ENCODE measurements at places on chromosomes 13 and 19. TPM values are rescaled to one million over a fixed set of nuclear protein-coding genes. Genes with fewer than 3 reads are reported as not detected.

Gene ZNF723
- not detected for total RNA-seq

Gene NALCN
- 1.8 TPM for total RNA-seq

Gene SMAD9
- 4.7 TPM for total RNA-seq

Gene IFNL2
- not detected for total RNA-seq

Gene MAB21L1
- total RNA-seq, result not detected

DNA sequence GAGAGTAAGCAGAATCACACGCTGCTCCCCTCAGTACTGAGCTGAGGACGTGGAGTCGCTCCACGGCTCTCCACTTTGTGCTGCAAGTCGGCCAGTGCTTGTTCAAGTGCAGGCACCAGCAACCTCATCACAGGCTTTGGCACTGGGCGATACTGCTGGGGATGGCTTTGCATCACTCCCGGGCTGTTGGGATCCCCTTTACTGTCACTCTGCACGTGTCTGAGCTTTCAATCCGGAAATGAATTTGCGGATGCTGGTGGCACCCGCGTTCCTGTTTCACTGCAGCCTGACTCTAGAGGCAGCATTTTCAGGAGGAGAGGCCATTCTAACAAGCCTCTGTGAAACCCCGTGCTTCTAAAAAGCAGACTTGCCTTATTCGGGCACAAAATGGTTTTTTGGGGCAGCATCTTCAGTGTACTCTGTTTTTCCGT is 19.1 kb downstream of the SMARCA4 start:
- DNase-seq, result no peak

DNA sequence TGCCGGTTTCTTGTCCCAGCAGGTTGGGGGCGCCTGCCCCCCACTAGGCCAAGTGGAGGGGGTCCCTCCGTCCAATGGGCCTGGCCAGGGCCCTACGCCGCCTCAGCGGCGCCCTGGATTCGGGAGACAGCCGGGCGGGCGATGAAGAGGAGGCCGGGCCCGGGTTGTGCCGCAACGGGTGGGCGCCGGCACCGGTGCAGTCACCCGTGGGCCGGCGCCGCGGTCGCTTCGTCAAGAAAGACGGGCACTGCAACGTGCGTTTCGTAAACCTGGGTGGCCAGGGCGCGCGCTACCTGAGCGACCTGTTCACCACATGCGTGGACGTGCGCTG is 6.2 kb downstream of the KCNJ14 start:
- DNase-seq, result no peak

DNA sequence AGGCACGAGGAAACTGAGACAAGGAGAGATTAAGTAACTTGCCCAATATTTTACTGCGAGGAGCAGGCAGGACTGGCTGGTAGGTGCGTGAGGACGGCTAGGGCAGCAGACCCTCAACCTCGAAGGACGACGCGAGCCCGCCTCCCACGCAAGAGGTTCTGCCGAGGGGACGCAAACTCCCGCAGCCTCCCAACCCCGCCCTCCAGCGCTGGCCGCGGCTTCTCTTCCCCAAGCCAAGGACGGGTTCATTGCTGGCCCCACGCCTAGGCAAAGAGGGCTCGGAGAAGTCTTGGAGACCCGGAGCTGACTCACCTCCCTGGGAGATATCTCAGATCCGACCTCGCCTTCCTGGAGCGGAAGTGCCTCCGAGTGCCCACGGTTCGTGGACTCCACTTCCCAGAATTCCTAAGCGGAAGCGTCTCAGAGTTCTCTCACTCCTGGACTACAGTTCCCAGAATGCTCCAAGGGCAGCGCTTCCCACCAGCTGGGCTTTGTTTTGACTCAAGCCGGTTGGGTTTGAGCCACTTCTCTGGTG is at the start of gene ZNF235:
Gene ZNF235, minus strand, starts transcription at position 367 of the 535 bp plus-strand sequence. CDS start 1,621 bp downstream, outside the sequence.
- DNase-seq, result peak; percentile 98

- DNase-seq, result no peak
Observed at GRCh38 chr19:13484166-13484565, 22.1 kb downstream of the CACNA1A start.

DNA sequence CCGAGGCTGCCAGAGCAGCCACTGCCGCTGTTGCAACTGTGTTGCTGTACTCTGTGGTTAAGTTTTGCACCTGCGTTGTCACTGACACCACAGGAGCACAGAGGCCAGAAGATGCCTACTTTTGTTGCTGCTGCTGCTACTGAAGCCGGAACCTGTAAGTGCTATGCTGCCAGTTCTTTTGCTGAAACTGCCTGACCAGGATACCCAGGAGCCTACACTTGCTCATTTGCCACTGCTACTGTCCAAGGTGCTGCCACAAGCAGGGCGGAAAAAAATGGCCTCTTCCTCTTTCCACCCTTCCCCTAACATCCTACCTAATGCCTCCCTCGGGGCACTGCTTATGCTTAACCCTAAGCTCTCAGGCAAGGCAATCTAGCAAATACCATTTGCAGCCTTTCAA is 29.0 kb upstream of the NBEA start:
- peak; percentile 52 for DNase-seq

GRCh38 chr19:48676887-48677286 is 4.1 kb upstream of the NTN5 start:
- peak; percentile 67 for DNase-seq

DNA sequence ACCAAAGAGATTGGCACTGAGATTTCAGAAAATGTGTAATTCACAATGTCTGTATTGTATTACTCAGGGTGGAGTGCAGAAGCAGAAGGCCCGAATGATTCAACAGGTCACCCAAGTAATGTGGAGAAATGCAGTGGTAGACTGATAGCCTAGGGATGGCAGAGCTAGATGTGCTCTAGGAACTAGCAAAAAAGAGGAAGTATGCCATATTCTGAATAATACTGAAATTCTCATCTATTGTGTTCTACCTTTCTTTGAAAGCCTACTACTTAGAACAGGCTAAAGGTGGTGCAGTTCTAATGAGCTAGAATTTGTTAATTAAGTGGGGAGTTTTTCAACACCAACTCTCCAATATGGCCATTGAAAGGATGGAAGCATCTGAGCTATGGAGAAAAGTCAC is 1449.8 kb upstream of the MIR17HG start:
- no peak for DNase-seq

DNA sequence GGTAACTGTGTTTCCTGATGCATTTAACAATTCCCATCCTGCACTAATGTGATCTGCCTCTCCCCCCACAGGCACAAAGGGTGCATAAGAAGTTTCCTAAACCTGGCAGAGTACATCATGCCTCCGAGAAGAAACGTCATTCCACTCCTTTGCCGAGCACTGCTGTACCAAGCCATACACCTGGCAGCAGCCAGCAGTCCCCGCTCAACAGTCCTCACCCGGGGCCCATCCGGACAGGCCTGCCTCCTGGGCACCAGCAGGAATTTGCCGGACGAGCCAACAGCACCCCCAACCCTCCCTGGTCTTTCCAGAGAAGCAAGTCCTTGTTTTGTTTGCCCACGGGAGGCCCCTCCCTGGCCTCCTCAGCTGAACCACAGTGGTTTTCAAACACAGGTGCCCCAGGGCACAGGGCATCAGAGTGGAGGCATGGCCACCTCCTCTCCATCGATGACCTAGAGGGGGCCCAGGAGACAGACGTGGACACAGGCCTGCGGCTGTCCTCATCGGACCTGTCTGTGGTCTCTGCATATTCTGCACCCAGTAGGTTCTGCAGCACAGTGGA is 58.3 kb downstream of the FAM124A start:
- no peak for DNase-seq

DNA sequence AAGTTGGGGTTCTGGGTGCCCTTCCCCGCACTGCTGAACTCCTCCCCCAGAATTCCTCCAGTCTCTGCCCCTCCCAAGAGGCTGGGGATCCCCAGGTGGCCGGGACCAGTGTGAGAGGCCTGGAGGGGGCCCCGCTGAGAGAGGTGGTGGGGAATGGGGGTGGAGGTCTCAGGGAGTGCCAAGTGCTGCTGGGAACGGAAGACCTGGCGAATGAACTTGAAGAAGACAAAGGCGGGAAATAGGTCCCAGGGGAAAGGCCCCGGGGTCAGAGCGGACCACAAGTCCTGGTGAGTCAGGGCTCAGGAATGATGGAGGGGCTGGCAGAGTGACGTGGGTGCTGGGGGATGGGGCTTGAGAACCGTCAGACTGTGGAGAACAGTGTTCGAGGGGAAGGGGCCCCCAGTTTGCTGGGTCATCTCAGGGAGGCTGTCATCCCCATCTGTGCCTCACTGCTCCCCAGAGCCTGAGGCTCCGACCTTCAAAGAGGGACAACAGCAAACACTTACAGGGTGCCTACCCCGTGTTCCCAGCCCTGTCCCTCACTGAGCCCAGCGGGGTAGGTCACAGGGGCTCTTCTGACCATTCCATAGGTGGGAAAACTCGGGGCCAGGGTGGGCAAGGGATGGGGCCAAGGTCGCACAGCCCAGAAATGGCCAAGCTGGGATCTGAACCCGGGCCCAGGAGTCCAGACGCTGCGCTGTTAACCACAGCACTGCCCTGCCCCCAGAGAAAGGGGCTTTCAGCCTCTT is 16.0 kb upstream of the SEMA6B start:
- peak; percentile 85 for DNase-seq

DNA sequence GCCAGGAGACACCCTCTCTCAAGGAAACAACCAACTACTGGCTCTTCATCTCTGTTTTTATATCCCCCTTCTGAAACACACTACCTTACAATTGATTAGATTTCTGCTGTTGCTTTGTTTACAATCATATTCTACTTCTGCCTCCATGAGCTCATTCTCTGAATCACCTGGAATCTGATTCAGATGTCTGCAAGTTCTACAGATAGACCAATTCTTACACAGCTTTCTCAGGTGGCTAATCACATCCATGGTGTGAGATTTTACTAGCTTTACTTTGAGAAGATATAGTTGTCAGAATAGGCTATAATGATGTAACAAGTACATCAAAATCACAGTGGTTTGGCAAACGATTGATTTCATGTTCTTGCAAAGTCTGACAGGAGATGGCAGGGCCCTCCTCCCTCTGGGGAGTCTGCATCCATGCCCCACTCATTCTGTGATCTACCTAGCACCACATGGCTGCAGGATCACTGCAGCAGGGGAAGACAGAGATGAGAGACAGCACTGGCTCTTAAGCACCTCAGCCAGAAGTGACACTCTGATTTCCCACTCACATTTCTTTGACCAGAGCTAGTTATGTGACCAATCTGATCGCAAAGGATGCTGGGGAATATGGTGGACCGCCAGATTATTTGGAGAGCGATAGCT is 243.7 kb downstream of the FOXO1 start:
- no peak for DNase-seq

GRCh38 chr19:12783849-12784393 is 7.4 kb upstream of the JUNB start:
- DNase-seq, result peak; percentile 73

GRCh38 chr19:10862561-10863106 is 8.7 kb upstream of the CARM1 start:
- no peak for DNase-seq

DNA sequence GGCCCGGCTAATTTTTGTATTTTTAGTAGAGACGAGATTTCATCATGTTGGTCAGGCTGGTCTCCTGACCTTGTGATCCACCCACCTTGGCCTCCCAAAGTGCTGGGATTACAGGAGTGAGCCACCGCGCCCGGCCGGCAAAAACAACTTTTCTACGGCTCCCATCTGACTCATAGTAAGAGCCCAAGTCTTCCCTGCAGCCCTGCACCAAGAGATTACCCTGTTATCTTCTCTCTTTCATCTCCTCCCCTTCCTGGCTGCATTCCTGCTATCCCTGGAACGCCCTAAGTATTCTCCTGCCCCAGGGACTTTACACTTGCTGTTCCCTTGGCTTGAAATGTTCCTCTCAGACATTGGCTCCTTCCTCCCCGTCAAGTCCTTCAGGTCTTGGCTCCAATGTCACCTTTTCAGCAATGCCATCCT is 6.6 kb downstream of the AP2S1 start:
- no peak for DNase-seq

- DNase-seq, result no peak
Observed at GRCh38 chr13:38577048-38577447, 109.8 kb upstream of the FREM2 start.

DNA sequence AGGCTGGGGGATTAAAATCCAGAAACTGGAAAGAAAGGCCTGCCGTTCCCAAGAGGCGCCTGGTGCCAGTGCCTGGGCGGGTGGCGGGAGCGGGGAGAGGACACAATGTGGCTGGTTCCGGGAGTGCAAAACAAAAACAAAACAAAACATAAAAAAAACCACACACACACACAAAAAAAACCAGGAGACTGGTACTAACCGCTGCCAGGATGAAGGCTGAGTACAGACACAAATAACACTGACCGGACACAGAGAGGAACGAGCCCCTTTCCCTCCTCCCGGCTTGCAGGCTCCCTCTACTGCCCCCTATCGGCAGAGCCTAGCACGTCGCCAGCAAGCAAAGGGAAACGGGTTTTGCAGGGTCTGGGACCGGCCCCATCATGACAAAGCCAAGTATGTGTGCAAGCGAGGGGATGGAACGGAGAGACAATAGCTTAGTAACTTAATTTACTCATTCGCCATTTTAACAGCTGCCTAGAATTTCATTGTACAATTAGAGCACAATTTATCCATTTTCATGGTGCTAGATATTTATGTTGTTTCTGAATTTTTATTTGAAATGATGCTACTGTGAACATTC is 17.9 kb upstream of the ZDHHC20 start:
- peak; percentile 95 for DNase-seq

DNA sequence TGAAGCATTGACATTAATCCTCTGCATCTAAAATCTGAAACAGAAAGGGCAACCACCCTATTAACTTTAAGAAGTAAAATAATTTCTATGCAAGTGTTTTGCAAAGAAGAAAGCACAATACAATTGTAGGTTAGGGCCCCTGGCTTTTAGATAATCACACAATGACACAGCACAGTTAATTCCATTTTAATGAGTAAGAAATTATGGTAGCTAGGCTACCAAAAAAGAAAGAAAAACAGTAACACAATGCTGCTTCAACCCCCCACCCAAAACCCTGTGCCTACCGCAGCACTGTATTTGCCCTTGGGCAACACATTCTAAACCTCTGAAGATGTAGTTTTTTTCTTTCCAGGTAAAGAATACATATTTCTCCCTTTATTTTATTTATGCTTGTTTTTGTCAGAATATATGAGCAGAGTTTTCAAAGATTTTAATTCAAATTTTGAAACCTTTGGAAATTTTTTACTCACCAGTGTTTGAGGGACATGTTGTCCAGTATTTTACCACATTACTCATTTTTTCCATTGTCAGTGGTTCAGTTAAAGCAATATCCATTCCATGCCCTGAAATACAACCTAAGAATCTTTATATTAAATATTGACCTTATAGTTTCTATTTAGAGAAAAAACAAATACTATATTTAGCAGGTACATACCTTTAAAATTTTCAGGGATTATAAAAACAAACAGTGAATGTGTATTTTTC is 21.1 kb downstream of the SOHLH2 start:
- no peak for DNase-seq

- no peak for DNase-seq
Observed at GRCh38 chr19:41457241-41457640, 14.3 kb downstream of the ERICH4 start.

- no peak for DNase-seq
Observed at GRCh38 chr13:112697756-112698655, 8.2 kb downstream of the ATP11A start.
